Vagina (tissue), 2 donors: ENCODE measurements at places on chromosomes 4 and X. TPM values are rescaled to one million over a fixed set of nuclear protein-coding genes. Genes with fewer than 3 reads are reported as not detected.

- no peak overlapping the region for H3K27ac ChIP-seq
- no peak for DNase-seq
- H3K36me3 ChIP-seq, result no peaks in the 10 kb centered on the region
- no peak overlapping the region for H3K4me3 ChIP-seq
- H3K4me1 ChIP-seq, result no peaks in the 10 kb centered on the region
These were observed 109.5 kb upstream of the VCX3A start for GRCh38 chrX:6644411-6644810.

DNA sequence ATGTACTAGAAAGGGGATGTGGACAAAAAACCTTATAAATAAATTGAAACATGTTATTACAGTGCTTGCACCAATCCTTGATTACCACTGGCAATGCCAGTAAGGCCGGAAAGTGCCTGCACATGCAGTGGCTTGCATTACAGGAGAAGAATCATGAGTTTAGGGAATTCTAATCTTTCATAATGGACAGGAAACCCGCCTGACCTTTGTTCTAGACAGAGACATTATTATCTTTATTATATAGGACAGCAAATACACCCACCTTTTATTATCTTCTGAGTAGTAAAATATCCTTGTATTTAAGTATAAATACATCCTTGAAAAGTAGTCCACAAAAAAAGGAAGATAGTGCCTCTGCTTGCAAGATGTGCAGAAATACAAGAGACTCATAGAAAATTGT lies 379.9 kb upstream of the LCORL start:
- no peak overlapping the region for H3K27ac ChIP-seq
- H3K27me3 ChIP-seq, result no peaks in the 10 kb centered on the region
- no peak overlapping the region for H3K4me3 ChIP-seq
- H3K36me3 ChIP-seq, result no peaks in the 10 kb centered on the region
- no peaks in the 10 kb centered on the region for H3K4me1 ChIP-seq
- no peak for DNase-seq

DNA sequence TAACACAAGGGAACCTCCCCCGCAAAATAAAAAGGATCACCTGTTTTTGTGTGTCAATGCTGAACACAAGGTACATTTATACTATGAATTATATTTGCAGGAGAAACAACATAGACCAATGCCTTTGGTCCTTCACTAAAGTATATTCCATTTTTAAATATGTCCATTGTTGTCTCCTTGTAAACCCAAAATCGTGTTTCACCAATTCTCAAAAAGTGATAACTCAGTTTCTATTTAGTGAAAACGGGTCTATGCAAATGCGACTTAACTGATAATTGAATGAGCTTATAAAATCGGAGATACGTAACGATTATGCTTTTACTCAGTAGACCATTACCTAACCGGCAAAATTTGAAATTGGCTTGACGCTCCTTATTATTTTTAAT lies 2.1 kb downstream of the BRWD3 start:
- no peak for DNase-seq
- peak overlapping the region; percentile 81 for H3K27ac ChIP-seq
- H3K4me3 ChIP-seq, result peak overlapping the region; percentile 69
- no peaks in the 10 kb centered on the region for H3K36me3 ChIP-seq
- H3K27me3 ChIP-seq, result no peaks in the 10 kb centered on the region

GRCh38 chr4:82891707-82892466 lies 934 bp upstream of the SEC31A start:
- peak overlapping the region; percentile 97 for H3K27ac ChIP-seq
- peak overlapping the region; percentile 87 for H3K4me3 ChIP-seq
- no peak for DNase-seq
- peaks cover 20% of the 10 kb centered on the region for H3K36me3 ChIP-seq

DNA sequence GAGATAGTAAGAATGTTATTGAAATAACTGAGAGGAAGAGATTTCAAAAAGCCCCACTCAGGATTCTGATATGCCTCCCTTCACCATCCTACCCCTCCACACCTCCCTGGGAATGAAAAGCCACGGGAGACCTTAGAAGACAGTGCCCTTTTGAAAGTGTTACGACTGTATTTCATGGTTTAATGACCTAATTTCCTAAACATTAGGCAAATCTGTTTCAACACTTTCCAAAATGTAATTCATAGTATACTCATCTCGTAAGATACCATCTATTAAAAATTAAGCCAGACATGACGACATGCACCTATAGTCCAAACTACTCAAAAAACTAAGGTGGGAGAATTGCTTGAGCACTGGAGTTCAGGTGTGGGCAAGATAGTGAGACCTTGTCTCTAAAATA lies 106.3 kb downstream of the HNRNPD start:
- no peaks in the 10 kb centered on the region for H3K4me1 ChIP-seq
- H3K27me3 ChIP-seq, result no peaks in the 10 kb centered on the region
- H3K4me3 ChIP-seq, result no peak overlapping the region
- no peak for DNase-seq
- no peaks in the 10 kb centered on the region for H3K36me3 ChIP-seq

GRCh38 chrX:119758731-119759247 lies 401 bp downstream of the SOWAHD start:
- H3K27me3 ChIP-seq, result no peaks in the 10 kb centered on the region
- no peak for DNase-seq
- peak overlapping the region; percentile 58 for H3K4me3 ChIP-seq
- no peaks in the 10 kb centered on the region for H3K4me1 ChIP-seq

DNA sequence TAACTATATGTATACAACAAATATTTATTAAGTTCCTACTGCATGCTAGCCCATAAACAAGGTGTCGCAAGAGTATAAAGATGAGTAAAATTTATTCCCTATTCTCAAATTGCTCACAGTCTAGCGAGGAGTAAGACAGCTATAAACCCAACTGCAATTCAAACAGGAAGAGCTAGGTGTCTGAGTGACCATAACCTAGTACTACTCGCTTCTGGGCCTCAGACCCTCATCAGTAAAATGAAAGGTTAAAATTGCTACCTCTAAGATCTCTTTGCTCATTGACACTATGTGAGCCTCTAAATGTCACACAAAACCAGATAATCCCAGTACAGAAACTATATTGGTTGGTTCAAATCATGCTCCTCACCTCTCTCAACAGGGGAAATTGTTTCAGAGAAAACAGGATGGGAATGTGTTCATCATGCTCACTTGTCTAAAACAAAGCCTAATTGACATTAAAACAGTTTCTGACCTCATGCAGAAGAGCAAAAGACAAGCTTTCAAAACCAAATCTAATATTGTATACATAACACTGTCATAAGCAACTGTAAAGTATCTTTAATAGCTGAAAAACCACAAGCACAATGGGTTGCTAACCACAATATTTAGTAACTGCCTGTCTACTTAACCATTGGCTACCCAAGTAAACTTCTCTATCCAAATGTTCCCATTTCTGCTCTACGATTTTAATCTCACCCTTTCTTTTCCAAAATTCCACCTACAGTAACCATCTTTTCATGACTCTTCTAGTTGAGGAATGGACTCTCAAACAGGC lies 264.6 kb upstream of the FMR1 start:
- H3K36me3 ChIP-seq, result no peaks in the 10 kb centered on the region
- no peaks in the 10 kb centered on the region for H3K27me3 ChIP-seq
- DNase-seq, result no peak
- no peaks in the 10 kb centered on the region for H3K4me1 ChIP-seq

- H3K4me1 ChIP-seq, result peaks cover 8% of the 10 kb centered on the region
- no peaks in the 10 kb centered on the region for H3K27me3 ChIP-seq
- H3K27ac ChIP-seq, result no peak overlapping the region
- no peak for DNase-seq
- no peak overlapping the region for H3K4me3 ChIP-seq
- H3K36me3 ChIP-seq, result no peaks in the 10 kb centered on the region
These were observed 49.1 kb downstream of the STAG2 start for GRCh38 chrX:124010566-124010965.

- no peak overlapping the region for H3K4me3 ChIP-seq
- no peaks in the 10 kb centered on the region for H3K27me3 ChIP-seq
- H3K4me1 ChIP-seq, result peaks cover 30% of the 10 kb centered on the region
- no peak for DNase-seq
These were observed 134.8 kb downstream of the ARHGAP10 start for GRCh38 chr4:147866532-147867271.

GRCh38 chr4:68734095-68734494 lies 63.6 kb upstream of the UGT2B15 start:
- no peaks in the 10 kb centered on the region for H3K36me3 ChIP-seq
- no peak for DNase-seq
- H3K4me3 ChIP-seq, result no peak overlapping the region
- H3K27me3 ChIP-seq, result no peaks in the 10 kb centered on the region
- no peaks in the 10 kb centered on the region for H3K4me1 ChIP-seq

DNA sequence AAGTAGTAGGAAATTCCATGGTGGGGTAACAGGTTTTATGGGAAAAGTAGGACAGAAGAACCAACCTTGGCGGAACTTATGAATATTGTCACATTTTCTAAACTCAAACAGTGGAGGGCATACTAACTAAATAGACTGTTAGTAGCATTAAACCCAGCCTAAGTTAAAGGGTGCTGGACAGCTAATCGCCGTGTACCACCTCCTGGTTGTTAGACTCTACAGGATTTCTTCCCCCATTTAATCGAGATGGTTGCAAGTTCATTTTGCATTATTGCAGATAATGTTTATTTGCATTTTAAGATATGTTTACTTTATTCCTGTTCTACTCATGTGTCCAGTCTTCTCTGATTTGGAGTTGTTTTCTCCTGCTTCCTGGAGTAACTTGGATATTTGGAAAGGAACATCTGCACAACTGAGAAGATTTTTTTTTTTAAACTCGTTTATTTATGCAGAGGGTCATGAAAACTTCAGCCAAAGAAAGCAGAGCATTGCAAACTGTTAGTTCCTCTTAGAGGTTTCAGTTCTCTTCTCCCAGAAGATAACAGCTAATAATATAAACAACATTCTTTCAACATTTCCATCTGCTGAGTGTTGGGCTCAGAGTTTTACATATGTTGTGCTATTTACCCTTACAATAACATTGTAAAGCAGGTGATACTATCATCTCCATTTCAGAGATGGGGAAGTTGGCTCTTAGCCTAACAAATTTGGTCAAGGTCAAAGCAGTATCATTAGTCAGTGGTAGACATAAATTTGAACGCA lies 51.5 kb upstream of the TBC1D9 start:
- DNase-seq, result no peak
- H3K27ac ChIP-seq, result no peak overlapping the region
- no peak overlapping the region for H3K4me3 ChIP-seq
- no peaks in the 10 kb centered on the region for H3K36me3 ChIP-seq

- no peaks in the 10 kb centered on the region for H3K36me3 ChIP-seq
- no peaks in the 10 kb centered on the region for H3K27me3 ChIP-seq
- no peaks in the 10 kb centered on the region for H3K4me1 ChIP-seq
- H3K27ac ChIP-seq, result no peak overlapping the region
- no peak overlapping the region for H3K4me3 ChIP-seq
These were observed 72.0 kb upstream of the HHIP start for GRCh38 chr4:144574000-144574399.

- no peak for DNase-seq
- H3K27ac ChIP-seq, result no peak overlapping the region
- no peaks in the 10 kb centered on the region for H3K27me3 ChIP-seq
These were observed 52.2 kb downstream of the CLCN4 start for GRCh38 chrX:10208953-10209352.

DNA sequence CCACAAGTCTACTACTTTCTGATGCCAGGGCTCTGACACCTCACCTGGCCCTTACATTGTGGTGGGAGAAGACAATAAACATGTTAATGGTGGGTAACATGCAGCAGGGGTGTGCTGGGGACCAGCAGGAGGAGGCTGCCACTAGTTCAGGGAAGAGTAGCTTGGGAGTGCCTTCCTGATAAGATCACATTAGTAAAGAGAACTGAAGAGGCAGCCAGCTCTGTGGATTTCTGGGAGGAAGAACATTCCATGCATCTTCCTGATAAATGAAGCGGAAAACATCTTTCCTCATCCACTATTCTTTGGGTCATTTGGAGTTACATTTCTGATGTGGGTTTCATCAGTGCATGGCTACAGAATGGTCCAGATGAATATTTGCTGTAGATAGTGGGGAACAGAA lies 9.0 kb downstream of the RNF150 start:
- no peaks in the 10 kb centered on the region for H3K36me3 ChIP-seq
- H3K4me1 ChIP-seq, result peaks cover 14% of the 10 kb centered on the region
- no peak for DNase-seq
- no peaks in the 10 kb centered on the region for H3K27me3 ChIP-seq
- no peak overlapping the region for H3K27ac ChIP-seq

DNA sequence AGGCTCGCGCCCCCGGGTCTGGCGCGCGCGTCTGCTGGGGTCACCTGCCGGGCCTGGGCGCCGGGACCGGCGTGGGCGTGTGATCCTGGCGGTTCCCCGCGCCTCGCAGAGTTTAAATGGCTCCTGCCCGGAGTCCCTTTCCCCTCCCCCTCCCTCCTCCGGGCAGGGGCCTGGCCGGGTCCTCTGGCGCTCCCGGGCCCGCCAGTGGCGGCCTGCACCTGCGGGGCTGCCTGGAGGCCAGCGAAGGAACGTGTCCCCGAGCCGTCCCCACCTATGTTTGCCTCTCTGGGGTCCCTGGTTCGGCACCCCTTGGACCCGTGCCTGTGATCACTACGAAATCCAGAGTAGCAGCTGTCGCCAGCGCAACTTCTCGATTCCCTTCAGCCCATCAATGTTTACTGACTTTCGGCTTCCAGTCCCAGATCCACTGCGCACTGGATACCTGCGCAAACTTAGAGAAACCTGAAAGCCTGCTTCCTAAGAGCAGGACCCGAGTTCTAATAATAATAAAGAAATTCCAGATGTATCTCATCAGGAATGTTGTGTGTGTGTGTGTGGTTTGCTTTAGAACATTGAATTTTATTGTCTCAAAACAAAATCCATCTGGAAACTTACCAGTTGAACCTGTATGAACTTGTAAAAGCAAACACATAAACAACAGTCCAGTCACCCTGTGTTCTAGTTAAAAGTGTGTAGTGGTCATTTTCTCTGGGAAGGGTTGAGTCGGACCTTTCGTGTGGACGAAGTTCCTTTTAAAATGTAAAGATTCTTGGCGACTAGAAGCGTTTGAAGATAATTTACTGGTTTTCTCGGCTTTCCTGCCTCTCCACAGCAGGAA lies 788 bp downstream of the SHROOM2 start:
- H3K36me3 ChIP-seq, result no peaks in the 10 kb centered on the region
- H3K27ac ChIP-seq, result peak overlapping the region; percentile 20
- H3K4me3 ChIP-seq, result peak overlapping the region; percentile 46
- H3K4me1 ChIP-seq, result no peaks in the 10 kb centered on the region

DNA sequence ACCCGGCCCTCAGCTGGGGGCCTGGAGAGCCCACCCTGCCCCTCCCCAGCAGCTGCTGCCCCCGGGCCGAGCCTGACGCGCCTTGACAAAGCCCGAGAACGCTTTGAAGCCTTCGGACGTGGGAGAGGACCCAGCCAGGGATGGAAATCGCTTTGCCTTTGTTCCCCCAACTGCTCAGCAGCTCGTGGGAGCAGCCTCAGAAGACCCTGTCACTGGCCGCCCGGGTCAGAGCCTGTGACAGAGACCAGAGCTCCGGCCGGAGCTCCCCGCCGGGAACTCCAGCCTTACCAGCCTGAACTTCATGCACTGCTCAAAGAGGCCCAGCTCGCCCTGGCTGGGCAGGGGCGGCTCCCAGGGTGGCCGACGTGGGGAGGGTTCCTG lies 2.6 kb upstream of the SLC6A8 start:
- H3K27me3 ChIP-seq, result no peaks in the 10 kb centered on the region
- H3K4me3 ChIP-seq, result no peak overlapping the region
- H3K27ac ChIP-seq, result no peak overlapping the region
- no peaks in the 10 kb centered on the region for H3K36me3 ChIP-seq
- no peak for DNase-seq

Gene TLR8
- total RNA-seq, result 0.25 TPM

Gene CCSER1
- total RNA-seq, result 8.1 TPM

Gene CXCR3
- total RNA-seq, result not detected

Gene MAGEA11
- total RNA-seq, result not detected

Gene OPN1LW
- not detected for total RNA-seq

Gene USP51
- 1.7 TPM for total RNA-seq

Gene ZFP92
- 0.25 TPM for total RNA-seq

Gene ARAF
- total RNA-seq, result 31.4 TPM

Gene CENPVL3
- total RNA-seq, result not detected

Gene IL21
- not detected for total RNA-seq

Gene ADH5
- 129 TPM for total RNA-seq
